ENCODE measurements at places on chromosomes 16 and 17.

DNA sequence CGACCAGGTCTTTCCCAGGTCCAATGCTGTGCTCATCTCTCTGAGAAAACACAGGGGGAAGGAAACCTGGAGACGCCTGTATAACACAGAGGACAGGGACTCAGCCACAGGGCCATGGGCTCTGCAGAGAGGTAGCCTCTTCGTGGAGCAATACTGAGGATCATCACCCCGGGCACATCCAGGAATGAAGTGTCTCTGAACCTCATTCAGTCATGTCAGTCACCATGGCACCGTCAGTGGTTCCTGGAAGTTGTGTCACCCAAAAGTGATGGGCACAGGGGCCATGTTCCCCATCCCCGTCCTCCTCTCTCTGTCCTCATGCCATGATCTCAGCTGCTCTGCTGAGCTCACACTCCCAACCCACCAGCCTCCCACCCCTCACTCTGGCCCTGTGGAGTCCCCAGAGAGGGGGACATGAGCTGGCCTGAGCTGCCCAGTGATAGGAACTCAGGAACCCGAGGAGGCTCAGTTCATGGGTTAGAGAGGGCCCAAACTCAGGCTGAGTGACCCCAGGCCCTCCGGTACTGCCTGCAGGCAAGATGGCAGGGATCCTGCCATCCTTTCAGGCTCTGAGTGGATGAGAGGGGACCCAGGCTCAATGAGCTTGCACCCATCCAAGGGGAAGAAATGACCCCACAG lies 53.4 kb downstream of the PITPNM3 start:
- no peak for DNase-seq

- no peak for DNase-seq
Observed at GRCh38 chr17:1961189-1961588, 63.9 kb downstream of the RTN4RL1 start.

DNA sequence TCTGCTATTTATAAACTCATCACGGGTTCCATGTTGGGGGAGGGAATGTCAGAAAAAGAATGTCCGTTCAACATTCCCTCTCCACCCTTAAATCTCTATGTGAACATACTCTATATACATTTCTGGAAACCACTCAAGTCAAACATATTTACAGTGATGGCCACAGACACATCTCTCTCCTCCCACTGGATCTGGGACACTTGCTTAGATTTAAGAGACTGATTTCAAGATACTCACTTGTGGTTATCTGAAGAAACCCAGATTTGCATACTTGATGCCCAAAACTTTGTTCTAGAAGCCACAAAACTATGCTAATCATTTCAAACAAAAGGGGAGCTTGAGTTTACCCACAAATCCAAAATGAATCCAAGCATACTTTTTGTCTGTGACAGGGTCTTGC lies 182.9 kb upstream of the SOX9 start:
- no peak for DNase-seq

DNA sequence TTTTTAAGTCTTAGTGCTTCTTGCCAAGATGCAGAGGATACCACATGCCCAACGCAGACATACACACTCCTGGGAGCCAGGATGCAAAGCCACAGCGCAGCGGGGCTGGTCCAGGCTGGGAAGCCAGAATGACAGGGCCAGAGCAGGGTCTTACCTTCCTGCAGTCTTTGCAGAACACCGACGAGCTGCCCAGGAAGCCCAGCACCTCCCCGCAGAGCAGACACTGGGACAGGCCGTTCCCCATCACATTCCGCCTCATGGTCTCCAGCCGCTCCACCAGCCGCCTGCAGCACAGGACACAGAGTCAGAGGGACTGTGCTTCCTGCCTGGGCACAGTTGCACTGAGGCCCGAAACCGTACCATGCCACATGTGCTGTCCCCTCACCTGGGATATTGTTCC lies 33.3 kb downstream of the RPH3AL start:
- no peak for DNase-seq

DNA sequence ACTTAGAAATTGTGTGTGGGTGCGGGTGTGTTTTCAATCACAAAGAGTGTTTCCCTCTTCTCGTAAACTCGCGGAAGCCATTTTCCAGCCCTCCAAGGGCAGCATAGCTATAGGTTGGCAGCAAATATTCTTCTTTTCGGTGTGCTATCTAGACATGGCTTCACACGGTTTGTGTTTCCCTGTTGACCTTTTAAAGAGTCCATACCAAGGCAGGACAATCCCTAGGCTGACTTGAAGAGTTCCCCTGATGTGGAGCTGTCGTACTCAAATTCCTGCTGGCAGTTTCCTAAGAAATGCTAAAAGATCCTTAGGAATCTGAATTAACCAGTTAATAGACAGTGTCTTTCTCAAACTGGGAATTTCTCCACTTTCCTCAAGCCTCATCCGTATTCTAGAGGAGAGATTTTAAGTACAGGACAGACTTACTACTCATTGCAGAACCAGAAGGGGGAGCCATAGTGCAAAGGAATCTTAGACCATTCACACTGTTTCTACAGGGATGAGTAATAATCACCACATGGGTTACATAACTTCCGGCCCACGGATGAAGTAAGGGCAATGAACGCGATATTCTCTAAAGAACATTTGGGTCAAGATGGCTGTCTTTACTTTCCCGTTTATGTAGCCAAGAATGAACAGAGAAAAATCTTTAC lies 288.6 kb upstream of the ELAC2 start:
- no peak for DNase-seq

- no peak for DNase-seq
Observed at GRCh38 chr17:55726440-55726839, 3.8 kb upstream of the TMEM100 start.
